ENCODE measurements at places on chromosomes 4 and X. TPM values are rescaled to one million over a fixed set of nuclear protein-coding genes. Genes with fewer than 3 reads are reported as not detected.

Gene INPP4B
- 3.4 TPM for total RNA-seq

DNA sequence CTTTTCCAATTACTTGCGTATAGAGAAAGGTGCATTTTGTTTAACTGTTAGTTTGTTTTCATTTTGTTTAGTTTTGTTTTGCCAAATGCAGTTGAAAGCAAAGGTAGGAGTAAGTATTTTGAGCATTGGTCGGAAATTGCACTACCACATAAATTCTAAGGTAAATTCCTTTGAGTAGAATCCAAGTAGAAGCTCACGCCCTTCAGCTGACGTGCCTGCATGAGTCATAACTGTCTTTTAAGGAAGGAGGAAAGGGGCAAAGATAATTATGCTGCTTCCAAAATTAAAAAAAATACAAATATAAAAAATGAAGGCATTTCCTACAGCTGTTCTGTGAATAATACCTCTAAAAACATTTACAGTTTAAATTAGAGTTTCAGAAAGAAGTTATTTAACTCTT lies 110.2 kb upstream of the MYOZ2 start:
- H3K27me3 ChIP-seq: peaks cover 10% of the 10 kb centered on the region
- no peak overlapping the region for H3K4me3 ChIP-seq
- H3K4me1 ChIP-seq: peaks cover 26% of the 10 kb centered on the region
- no peak for DNase-seq
- no peaks in the 10 kb centered on the region for H3K36me3 ChIP-seq
- no peak overlapping the region for H3K27ac ChIP-seq

GRCh38 chrX:70129816-70130215 lies 3.4 kb upstream of the IGBP1 start:
- H3K4me3 ChIP-seq: no peak overlapping the region
- H3K4me1 ChIP-seq: peaks cover 3% of the 10 kb centered on the region
- no peak for DNase-seq
- H3K27ac ChIP-seq: no peak overlapping the region
- H3K27me3 ChIP-seq: no peaks in the 10 kb centered on the region
- H3K36me3 ChIP-seq: no peaks in the 10 kb centered on the region

- H3K36me3 ChIP-seq: no peaks in the 10 kb centered on the region
- H3K4me1 ChIP-seq: peaks cover 16% of the 10 kb centered on the region
- DNase-seq: no peak
- peak overlapping the region; percentile 25 for H3K27ac ChIP-seq
- H3K4me3 ChIP-seq: no peak overlapping the region
These were observed 82.5 kb downstream of the CPE start for GRCh38 chr4:165461159-165461821.

GRCh38 chr4:145440292-145441007 lies 41.2 kb upstream of the SMAD1 start:
- no peak overlapping the region for H3K4me3 ChIP-seq
- DNase-seq: no peak
- no peak overlapping the region for H3K27ac ChIP-seq

DNA sequence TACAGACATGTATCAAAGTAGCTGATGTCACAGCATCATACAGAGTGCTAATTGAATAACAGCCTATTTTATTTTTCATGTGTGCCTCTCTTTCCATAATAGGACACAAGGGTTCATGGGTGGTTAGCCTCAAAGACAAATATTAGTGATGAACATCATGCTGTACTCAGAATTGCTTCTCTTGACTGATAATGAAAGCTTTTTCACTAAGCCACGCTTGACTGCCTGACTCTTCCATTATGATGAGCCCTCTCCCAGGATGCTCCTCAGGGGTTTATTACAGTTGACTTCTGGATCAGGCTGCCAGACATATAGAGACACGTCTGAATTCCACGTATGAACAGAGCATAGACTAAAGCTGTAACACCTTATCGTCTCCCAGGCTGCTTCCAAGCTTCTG lies 2757.5 kb downstream of the PCDH7 start:
- DNase-seq: no peak
- no peak overlapping the region for H3K27ac ChIP-seq
- H3K4me3 ChIP-seq: no peak overlapping the region
- H3K36me3 ChIP-seq: no peaks in the 10 kb centered on the region
- peaks cover 5% of the 10 kb centered on the region for H3K4me1 ChIP-seq

DNA sequence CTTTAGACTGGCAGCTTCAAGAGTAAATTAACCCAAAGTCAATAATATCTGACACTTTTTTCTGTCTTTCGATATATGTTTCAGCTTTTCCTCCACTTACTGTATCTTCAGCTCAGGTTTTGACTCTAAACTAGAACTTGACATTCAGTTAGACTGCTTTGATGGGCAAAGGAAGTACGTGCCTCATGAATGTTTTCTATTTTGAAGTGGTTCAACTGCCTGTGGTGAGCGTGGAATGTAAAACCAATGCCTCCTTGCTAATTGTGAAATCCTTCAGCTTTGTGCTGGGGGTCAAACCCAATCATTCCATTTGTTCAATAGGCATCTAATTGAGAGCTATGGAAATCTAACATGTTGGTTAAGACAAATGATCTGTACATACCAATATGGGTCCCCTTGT lies 857.0 kb upstream of the HTR2C start:
- no peak overlapping the region for H3K27ac ChIP-seq
- no peak for DNase-seq
- H3K36me3 ChIP-seq: peaks cover 2% of the 10 kb centered on the region
- no peaks in the 10 kb centered on the region for H3K27me3 ChIP-seq
- H3K4me1 ChIP-seq: no peaks in the 10 kb centered on the region

DNA sequence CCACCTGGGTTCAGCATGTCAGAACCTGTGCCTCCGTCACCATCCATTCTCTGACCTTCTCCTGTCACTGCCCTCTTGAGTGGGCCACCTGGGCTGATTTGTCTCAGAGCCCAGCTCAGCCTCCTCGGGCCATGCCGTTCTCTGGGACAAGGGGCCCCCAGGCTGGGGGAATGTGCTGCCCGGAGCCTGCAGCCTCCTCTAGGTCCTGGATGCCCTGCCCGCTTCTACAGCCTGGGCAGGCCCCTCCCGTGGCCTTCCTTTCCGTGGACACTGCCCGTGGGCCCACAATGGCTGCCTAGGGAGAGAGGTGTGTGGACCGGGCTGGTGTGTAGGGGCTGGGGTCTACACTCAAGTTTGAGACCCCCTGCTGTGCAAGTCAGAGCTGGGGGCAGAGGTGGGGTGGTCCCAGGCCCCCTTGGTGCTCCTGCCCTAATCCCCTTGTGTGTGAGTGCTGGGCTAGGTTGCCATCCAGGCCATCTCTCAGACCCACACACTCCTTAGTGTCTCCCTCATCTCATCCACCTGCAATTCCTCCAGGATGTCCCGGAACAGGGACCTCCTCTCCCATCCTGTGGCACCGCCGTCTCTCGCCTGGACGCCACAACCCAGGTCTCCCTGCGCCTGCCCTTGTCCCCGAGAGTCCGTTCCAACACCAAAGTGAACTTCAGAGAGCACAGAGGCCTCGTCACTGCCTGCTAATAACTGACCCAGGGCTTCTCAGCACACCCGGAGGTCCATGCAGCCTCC lies 12.4 kb downstream of the PSAPL1 start:
- peaks cover 3% of the 10 kb centered on the region for H3K27me3 ChIP-seq
- H3K4me1 ChIP-seq: no peaks in the 10 kb centered on the region
- DNase-seq: no peak

DNA sequence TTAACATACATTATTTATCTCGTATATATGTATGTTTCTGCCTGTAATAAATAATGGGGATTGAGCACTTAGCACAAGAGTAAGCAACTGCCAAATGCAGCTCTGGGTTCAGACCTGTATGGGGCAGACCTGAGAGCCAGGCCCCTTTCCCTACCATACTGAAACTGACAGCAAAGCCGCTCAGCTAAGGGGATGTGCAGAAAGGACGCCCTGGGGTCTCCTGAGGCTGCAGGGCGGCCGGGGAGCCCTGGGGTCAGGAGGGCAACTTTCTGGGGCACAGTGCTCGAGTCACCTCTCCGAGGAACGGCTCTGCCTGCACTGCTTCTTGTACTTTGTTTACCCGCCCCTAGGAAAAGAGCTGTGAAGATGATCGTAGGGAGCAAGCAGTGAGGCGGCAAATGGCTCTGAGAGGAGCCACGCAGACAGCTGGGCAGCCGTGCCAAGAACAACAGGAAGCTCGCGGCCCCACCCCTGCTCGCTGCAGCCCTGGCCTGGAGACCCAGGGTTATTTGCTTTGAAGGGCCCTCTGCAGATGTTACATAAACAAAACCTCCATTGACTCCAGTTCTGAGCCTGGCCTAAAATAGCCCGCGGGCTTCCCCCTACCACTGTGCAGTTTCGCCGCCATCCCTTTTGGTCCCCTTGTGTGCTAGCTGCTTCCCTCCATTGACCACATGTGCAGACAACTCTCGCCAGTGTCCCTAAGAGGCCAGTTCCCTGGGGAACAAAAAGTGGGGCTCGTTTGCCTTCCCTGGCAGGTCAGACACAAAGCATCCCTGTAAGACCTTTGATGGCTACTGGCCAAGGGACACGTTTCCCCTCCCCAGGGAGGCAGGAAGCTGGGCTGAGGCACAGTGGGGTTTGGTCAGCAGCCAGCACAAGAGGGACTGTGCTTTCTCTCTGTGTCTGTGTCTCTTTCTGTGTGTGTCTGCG lies 111.3 kb upstream of the LNX1 start:
- H3K27ac ChIP-seq: no peak overlapping the region
- no peaks in the 10 kb centered on the region for H3K36me3 ChIP-seq
- H3K4me3 ChIP-seq: no peak overlapping the region
- peaks cover 15% of the 10 kb centered on the region for H3K27me3 ChIP-seq
- DNase-seq: no peak

GRCh38 chr4:111631215-111631999 lies 513.8 kb upstream of the FAM241A start:
- no peak for DNase-seq
- H3K27me3 ChIP-seq: no peaks in the 10 kb centered on the region
- H3K4me3 ChIP-seq: no peak overlapping the region
- H3K4me1 ChIP-seq: peaks cover 24% of the 10 kb centered on the region
- no peaks in the 10 kb centered on the region for H3K36me3 ChIP-seq
- H3K27ac ChIP-seq: no peak overlapping the region

- H3K27me3 ChIP-seq: peaks cover 61% of the 10 kb centered on the region
- no peaks in the 10 kb centered on the region for H3K36me3 ChIP-seq
- H3K4me1 ChIP-seq: peaks cover 1% of the 10 kb centered on the region
- H3K27ac ChIP-seq: no peak overlapping the region
These were observed 6.9 kb upstream of the CLOCK start for GRCh38 chr4:55553441-55554201.

- H3K27me3 ChIP-seq: no peaks in the 10 kb centered on the region
- DNase-seq: no peak
- no peak overlapping the region for H3K4me3 ChIP-seq
- no peaks in the 10 kb centered on the region for H3K4me1 ChIP-seq
These were observed 277.3 kb upstream of the HAND2 start for GRCh38 chr4:173807347-173807746.

DNA sequence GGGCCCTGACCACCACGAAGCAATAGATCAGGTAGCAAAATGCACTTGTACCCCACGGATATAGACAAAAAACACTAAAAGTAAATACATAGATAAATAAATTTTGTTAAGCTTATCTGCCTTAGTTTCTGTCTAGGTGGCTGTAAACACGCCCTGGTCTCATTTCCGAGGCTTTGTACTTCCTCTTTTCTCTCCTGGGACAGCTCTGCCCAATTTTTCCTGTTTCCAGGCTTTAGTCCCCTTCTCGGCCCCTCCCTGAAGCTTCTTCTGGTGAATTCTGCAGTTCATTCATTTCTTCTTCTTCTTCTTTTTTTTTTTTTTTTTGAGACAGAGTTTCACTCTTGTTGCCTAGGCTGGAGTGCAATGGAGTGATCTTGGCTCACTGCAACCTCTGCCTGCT lies 73.4 kb upstream of the STOX2 start:
- peaks cover 4% of the 10 kb centered on the region for H3K36me3 ChIP-seq
- H3K4me1 ChIP-seq: peaks cover 25% of the 10 kb centered on the region
- H3K4me3 ChIP-seq: no peak overlapping the region
- no peak for DNase-seq

- peaks cover 49% of the 10 kb centered on the region for H3K4me1 ChIP-seq
- peaks cover 7% of the 10 kb centered on the region for H3K36me3 ChIP-seq
- peak overlapping the region; percentile 90 for H3K27ac ChIP-seq
- H3K27me3 ChIP-seq: no peaks in the 10 kb centered on the region
These were observed 42.5 kb downstream of the TMEM164 start for GRCh38 chrX:110045421-110045820.

DNA sequence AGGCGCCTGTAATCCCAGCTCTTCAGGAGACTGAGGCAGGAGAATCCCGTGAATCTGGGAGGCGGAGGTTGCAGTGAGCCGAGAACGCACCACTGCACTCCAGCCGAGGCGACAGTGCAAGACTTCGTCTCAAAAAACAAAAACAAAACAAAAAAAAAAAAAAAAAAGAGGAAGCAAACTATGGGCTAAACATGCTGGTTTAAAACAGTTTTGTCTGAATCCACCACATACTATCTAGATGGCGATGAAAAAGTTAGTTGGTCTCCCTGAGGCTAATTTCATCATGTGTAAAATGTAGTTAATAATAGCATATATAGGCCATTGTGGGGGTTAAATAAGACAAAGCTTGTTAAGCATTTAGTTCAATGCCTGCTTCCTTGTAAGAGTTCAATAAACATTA lies 451.1 kb downstream of the RPA4 start:
- H3K27me3 ChIP-seq: no peaks in the 10 kb centered on the region
- no peak overlapping the region for H3K4me3 ChIP-seq
- peaks cover 4% of the 10 kb centered on the region for H3K36me3 ChIP-seq
- no peak for DNase-seq
- no peak overlapping the region for H3K27ac ChIP-seq

Measured in progenitor cell of endocrine pancreas (in vitro differentiated cells).